Thymus (tissue), 14 donors: ENCODE measurements at places on chromosomes 6 and 20. TPM values are rescaled to one million over a fixed set of nuclear protein-coding genes. Genes with fewer than 3 reads are reported as not detected.

DNA sequence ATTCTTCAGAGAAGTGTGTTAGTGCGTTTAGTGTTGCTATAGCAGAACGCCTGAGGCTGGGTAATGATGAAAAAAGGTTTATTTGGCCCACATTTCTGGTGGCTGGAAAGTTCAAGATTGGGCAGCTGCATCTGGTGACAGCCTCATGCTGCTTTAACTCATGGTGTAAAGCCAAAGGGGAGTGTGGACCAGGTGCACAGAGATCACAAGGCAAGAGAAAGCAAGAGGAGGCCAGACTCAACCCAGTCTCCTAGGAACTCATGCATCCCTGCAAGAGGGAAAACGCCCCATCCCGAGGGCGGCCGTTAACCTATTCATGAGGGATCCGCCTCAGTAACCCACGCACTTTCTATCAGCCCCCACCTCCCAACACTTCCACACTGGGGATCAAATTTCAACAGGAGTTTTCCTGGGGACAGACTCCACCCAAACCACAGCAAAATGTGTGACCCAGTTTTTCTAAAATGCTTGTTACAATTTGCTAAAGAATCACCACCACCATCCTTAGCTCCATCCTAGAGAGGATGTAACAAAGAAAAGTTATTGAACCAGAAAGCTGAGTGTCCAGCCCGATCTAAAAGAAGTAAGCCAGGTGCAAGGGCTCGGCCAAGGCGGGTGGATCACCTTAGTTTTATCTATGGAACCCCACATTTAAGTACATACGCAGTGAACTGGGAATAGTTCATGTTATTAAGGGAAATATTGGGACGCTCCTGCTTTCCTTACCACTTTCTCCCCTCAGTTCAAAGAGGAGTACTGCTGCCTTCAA is 164.8 kb downstream of the QKI start:
- no peak for DNase-seq

GRCh38 chr6:146017672-146018071 is 11.2 kb upstream of the GRM1 start:
- DNase-seq = no peak

GRCh38 chr6:21753241-21754108 is 159.9 kb downstream of the SOX4 start:
- DNase-seq = no peak

DNA sequence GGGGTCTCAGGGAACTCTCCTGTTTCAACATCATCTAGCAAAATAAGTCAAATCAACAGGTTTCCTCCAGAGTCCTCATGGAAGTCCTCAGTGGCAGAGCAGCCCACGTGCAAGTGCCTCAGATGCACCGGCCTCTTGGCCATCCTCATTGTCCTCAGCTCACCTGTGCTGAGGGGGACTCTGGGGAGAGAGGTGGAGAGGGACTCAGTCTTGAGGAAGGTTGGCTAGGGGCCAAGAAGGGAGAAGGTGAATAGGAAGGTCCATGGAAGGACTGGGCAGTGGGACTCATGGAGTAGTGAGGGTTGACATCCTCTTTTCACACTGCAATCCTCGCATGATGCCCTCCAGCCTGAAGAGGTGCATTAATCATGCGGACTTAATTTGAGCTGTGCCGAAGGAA is 77.9 kb upstream of the DUSP22 start:
- DNase-seq = no peak

DNA sequence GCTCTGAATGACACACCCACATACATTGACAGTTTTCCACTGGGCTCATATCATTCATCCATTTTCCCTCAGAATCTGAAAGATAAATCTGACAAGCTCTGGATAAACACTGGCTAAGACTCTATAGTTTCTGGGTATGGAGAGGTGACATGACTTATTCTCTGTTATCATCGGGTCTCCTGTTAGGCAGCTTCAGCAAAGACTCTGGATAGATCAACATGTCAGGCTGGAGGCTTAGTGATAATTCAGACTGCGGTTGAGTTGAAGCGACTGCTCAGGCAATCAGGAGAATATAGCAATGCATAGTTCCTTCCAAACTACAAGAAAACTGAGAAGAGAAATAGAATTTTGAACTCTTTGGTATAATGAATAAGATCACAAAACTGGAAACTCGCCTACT is 394.6 kb downstream of the CBLN4 start:
- no peak for DNase-seq

DNA sequence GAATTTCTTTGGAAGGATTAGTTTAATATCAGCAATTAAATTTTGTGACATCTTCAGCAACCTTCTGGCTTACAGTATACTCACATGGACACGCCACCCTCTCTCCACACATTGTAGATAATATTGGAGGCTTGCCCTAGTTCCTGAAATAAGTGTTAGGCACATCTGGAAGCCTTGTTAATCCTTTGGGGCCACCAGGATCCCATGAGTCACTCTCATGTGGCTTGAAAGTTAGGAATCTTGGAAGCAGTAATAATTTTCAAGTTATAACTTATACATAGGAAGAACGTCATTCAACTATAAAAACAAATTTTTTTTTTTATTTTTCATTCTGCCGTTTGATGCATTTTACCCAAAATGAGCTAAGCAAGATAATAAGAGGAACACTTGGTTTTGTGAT is 20.5 kb downstream of the LAMA4 start:
- no peak for DNase-seq

The LRRC73 gene
- polyA plus RNA-seq = 0.11 TPM
